ENCODE measurements at places on chromosomes 2 and 18. TPM values are rescaled to one million over a fixed set of nuclear protein-coding genes. Genes with fewer than 3 reads are reported as not detected.

Gene REG1A
- 1,175 TPM for total RNA-seq

DNA sequence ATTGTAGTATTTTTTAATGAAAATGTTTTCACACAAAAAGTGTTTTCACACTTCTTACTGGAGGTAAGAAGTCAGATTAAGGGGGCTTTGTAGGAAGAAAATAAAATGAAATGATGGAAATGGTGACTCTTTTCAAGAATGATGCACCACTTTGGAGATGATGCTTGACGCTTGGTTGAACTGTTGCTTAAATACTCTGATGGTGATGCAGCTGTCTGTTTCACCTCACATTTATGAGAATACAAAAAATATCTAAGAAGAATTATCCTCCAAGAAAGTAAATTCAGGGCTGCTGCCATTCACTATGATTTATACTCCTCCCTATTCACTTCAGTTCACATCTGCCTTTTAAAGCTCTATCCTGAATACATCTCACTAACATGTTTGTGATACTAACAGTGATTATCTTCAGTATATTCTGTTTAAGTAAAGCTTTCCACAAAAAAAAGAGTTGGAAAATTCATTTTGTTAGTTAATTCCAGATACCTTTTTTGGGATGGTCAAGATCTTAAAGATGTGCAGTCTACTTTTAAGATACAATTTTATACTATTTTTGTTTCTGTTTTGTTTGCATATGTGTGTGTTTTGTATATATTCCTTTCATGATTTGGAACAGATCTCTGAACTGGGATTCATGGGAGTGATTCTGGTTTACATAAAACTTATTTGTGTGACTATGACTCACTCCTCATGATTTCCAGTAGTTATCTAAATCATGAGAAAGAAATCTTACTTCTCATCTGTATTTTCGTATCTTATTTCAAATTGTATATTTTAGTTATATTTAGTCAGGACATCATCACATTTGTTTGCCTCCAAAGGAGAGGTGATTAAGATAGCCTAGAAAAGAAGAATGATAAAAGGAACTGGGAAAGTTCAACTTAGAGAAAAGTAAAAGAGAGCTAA is 53.1 kb downstream of the SLC39A10 start:
- DNase-seq = no peak

DNA sequence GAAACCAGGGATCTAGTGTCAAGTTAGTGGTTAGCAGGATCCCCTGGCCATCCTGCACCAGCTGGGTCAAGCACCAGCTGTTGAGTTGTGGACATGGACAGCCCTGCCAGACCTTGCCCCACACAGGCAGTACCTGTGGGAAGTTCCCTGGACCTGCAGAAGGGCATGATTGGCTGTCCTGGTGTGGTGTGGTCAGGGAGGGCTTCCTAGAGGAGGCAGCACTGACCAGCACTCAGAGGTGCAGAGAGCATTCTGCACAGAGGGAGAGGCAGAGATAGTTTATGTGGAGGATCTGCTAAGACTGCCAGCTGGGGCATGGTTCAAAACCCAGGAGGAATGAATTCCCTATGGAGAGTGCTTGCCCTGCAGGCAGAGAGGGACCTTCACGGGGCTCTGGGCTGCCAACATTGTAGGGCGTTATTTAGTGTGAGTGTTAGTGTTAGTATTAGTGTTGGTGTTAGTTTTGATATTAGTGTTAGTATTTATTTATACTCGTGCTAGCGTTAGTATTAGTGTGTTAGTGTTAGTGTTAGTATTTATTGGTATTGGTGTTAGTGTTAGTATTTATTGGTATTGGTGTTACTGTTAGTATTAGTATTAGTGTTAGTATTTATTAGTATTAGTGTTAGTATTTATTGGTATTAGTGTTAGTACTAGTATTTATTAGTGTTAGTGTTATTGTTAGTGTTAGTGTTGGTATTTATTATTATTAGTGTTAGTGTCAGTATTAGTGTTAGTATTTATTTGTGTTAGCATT is 31.9 kb downstream of the TWIST2 start:
- no peak for DNase-seq

- DNase-seq = peak; percentile 64
Measured at GRCh38 chr18:60675801-60676200, 303.2 kb upstream of the MC4R start.

DNA sequence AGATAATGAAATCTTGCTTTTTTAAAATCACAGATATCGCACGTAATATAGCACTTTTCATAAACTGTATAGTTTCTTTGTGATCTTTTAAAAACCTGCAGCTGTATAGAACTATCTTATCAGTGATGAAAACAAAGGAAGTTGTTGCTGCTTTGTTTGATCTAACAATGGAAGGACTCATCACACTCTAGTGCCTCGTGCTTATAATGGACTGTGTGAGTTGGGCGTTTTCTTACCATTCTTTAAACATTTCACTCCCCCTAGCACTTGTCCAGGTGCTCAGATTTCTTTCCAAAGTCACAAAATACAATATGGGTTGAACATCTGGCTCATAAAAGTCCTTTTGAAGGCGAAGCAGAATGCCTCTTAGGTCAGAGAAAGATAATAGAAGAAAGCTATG is 94.8 kb upstream of the SPATS2L start:
- no peak for DNase-seq

- DNase-seq = no peak
Measured at GRCh38 chr18:3924455-3924854, 474.5 kb downstream of the TGIF1 start.

- DNase-seq = no peak
Measured at GRCh38 chr18:35171315-35171987, 69.4 kb upstream of the ZNF397 start.

Data from stomach (tissue), 19 donors.